Heart right ventricle (tissue), 16 donors: ENCODE measurements at places on chromosomes 2 and 18. TPM values are rescaled to one million over a fixed set of nuclear protein-coding genes. Genes with fewer than 3 reads are reported as not detected.

- peak; percentile 37 for DNase-seq
Observed at GRCh38 chr2:64937687-64938491, 51.3 kb upstream of the SLC1A4 start.

GRCh38 chr2:29053670-29054400 is 20.5 kb downstream of the PCARE start:
- DNase-seq = no peak

DNA sequence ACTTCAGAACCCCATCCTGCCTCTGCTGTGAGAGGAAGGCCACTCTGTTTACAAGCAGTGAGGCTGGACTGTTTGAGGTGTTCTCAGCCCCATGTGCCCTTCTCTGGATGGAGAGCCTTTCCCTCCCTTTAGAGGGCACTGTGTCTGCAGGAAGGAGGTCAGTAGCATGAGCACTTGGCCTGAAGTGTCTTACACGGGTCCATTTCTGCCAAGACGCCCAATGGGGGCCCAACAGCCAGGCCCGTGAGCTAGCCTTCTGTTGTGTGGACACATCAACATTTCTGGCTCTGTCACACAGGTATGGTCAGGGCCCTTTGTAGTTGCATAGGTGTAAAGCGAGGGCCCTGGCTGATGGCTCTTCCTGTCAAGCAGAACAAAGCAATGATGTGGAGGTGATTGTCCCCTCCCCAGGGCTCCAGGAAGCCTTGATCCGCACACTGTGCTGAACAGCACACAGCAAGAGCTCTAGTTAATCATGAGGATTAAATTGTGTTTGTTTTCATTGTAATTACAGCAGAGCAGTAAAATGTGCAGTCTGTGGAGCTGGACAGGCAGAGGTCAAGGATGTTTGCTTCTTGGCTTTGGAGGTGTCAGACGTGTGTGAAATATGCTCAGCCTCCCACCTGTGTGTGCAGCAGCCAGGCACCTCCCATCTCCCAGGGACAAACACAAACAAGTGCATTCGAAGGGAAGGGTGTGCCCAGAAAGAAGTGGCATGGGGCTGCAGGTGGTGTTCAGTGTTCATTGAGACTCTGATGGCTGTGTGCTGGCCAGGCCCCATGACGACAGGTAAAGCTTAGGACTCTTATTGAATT is 132.1 kb downstream of the SH3RF3 start:
- DNase-seq = no peak

Gene C1QL2
- not detected for total RNA-seq

DNA sequence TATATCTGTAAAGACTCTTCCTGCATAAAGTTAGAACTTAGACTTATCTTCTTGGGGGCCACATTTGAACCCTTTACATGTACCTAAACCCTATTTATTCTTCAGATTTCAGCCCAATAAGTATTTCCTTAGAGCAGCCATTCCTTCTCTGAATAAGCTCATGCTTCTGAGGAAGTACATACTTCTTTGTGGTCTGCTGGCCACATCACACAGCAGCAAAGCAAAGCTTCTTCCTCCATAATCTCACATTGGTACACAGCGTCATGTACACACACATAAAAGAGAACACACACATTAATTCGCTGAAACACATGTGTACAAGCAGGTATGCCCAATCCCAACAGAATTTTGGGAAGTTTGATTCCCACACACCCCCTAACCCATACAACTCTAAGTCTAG is 331.0 kb downstream of the CDH2 start:
- DNase-seq = no peak

Gene IL18RAP
- not detected for total RNA-seq

DNA sequence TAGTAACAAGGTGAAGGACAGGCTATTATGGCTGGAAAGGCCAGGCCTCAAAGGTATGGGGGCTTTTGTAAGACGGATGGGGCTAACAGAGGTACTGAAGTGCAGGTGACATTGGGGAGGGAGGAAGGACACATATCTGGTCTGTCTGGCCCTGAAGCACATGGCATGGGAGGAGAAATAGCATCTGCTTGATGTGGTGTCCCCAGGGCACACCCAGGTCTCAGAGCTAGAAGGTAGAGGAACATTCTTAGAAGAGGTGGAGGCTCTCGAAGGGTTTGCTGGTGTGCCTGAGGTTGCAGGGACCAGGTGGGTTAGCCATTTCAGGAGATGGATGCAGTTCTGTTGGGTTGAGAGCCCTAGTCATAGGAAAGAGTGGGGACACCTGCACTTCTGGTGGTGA is 9.5 kb downstream of the RALB start:
- DNase-seq = no peak

Gene SKOR2
- total RNA-seq = not detected

Gene MC2R
- not detected for total RNA-seq

Gene TUBB8B
- not detected for total RNA-seq

Gene ID2
- total RNA-seq = 27.5 TPM

- DNase-seq = no peak
Observed at GRCh38 chr18:36826556-36826955, 2.2 kb downstream of the TPGS2 start.

GRCh38 chr18:160831-161570 is 2.6 kb downstream of the USP14 start:
- no peak for DNase-seq

- DNase-seq = no peak
Observed at GRCh38 chr2:211990335-211990734, 548.3 kb downstream of the ERBB4 start.

GRCh38 chr2:11631462-11631861 is 38.5 kb downstream of the NTSR2 start:
- DNase-seq = no peak

DNA sequence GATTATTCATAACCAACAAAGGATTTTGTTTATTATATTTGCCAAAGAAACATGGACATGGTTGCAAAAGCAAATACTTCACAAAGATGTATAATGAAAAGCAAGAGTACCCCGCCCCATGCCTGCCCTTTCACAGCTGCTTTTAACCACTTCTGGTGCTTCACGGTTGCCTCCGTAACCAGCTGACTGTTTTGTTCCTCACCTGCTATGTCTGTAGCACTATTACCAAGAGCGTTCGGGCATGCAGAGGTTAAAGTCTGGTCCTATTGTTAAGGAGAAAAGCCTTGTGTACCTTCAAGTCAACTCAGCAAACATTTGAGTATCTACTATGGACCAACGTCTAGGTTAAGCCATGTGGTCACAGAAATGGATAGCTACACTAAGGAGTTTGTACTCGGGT is 115.2 kb upstream of the FOSL2 start:
- DNase-seq = no peak

DNA sequence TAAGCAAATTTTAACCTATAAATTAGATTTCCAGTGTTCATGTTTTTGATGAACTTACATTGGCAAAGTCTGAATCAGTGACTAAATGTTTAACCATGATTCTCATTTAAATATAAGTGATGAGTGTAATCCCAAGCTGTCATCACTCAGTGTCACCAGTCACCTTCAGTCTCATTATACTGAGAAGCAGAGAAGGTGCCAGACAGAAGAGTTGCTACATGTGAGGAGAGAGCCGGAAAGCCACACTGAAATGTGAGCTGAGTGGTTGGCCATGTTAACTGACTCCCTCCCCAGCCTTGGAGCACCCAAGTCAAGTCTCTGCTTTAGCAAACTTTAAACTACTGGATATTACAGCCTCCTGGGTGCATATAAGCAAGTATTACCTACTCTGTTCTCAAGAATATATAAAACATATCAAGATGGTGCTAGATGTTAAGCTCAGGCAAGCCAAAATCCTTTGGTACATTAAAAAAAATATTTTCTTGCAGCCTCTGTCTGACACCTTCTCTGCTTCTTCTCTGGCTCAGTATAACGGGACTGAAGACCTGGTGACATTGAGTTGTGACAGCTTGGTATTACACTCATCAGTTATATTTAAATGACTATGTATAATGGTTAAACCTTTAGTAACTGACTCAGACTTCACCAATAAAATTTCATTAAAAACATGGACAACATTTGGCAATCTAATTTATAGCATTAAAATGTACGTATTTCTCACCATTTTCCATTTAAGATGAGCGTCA is 75.8 kb upstream of the MAP3K20 start:
- DNase-seq = no peak

GRCh38 chr2:218043701-218044109 is 25.3 kb upstream of the RUFY4 start:
- DNase-seq = no peak

GRCh38 chr2:66428986-66429612 is 5.8 kb upstream of the MEIS1 start:
- no peak for DNase-seq

- no peak for DNase-seq
Observed at GRCh38 chr2:237500681-237501424, 13.8 kb downstream of the MLPH start.
